Hematopoietic multipotent progenitor cell treated with erythropoietin and hydrocortisone succinate and interleukin-3 and kit ligand, for 17 days (in vitro differentiated cells): ENCODE measurements at places on chromosomes 4 and X.

GRCh38 chr4:85573270-85573669 lies 98.3 kb downstream of the ARHGAP24 start:
- DNase-seq, result no peak

DNA sequence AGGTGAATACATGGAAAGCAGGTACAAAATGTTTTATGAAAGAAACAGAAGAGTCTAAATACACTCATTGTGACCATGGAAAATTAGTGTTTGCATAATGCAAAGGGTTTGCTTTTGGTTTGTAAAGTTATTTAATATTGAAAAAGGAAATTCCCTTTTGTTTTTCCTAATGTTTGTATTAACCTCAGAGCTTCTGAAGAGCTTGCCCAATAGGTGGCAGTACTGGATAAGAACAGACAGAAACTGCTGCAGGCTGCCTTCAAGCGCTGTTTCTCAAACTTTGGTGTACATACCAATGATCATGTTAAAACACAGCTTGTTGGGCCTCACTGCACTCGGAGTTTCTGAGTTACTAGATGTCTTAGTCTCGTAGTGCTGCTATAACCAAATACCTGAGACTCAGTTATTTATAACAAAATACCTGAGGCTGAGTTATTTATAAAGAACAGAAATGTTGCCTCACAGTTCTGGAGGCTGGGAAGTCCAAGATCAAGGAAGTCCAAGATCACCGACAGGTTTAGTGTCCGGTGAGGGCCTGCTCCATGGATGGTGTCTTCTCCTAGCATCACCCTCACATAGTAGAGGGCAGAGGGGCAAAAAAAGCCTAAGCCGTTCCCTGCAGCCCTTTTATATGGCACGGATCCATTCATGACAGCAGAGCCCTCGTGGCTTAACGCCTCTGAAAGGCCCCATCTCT lies 54.2 kb downstream of the SUPT20HL2 start:
- peak; percentile 20 for DNase-seq

DNA sequence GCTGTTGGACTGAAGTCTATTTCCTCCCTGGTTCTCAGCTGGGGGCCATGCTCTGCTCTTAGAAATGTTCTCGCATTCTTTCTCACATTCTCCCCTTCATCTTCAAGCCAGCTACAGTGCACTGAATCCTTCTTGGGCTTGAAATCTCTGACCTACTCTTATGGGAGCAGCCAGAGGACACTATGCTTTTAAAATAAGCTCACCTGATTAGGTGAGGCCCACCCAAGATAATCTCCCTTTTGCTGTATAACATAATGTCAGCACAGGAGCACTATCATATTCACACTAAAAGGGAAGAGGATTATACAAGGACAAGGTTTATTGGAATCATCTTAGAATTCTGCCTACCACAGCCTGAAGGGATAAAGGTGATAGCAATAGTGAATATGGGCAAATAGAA lies 146.3 kb downstream of the ZNF674 start:
- no peak for DNase-seq

- DNase-seq, result no peak
These were observed 83.9 kb upstream of the CPEB2 start for GRCh38 chr4:14918336-14918735.

DNA sequence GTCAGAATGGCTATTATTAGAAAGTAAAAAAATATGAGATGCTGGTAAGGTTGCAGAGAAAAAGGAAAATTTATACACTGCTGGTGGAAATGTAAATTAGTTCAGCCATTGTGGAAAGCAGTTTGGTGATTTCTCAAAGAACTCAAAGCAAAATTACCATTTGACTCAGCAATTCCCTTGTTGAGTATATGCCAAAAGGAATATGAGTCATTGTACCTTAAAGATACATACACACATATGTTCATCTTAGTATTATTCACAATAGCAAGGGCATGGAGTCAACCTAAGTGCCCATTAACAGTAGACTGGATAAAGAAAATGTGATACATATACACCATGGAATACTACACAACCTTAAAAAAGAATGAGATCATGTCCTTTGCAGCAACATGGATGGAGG lies 148.2 kb downstream of the COMMD8 start:
- no peak for DNase-seq

GRCh38 chr4:71338846-71339593 lies at the start of gene SLC4A4:
SLC4A4 (plus strand) TSS chr4:71339020.
- DNase-seq, result no peak

- no peak for DNase-seq
These were observed 119.5 kb downstream of the ARSF start for GRCh38 chrX:3160756-3161155.

GRCh38 chr4:183255487-183255886 lies 64.6 kb downstream of the CLDN22 start:
- no peak for DNase-seq

GRCh38 chr4:167111622-167112021 lies 122.7 kb downstream of the SPOCK3 start:
- no peak for DNase-seq

DNA sequence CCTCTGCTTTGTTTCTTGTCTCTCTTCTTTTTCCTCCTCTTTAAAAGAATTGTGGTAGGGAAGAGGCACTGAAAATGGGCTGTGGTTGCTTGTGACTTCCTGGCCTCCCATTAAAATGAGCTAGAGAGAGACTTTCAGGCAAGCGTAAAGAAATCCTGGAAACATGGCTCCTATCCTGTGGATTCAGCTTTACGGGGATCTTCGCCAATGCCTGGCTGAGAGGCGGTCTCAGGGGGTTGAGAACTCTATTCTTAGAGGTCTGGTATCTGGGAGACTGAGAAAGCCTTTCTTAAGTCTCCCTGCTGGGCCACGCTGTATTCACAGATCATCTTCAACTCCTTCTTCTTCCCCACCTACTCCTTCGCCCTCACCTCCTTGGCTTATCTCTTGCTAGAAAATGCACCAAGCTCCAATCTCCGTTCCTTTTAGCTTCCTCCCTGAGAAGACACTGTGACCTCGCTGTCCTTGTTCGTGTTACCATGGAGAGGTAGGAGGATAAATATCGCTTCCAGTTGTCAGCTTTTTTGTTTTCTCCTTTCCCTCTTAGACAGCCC lies 542 bp upstream of the KLF8 start:
- DNase-seq, result no peak

DNA sequence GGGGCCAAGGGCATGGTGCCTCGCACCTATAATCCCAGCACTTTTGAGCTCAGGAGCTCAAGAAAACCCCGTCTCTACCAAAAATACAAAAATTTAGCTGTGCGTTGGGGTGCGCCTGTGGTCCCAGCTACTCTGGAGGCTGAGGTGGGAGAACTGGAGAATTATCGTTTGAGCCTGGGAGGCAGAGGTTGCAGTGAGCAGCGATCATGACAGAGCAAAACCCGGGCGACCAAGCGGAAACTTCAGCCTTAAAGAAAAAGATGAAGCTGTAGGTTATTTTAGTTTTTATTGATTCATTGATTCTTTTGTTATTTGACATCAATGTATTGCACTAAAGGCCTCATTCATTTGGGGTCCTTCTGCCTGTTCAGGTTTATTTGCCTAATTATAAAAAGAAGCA lies 5.4 kb downstream of the TMPRSS11F start:
- no peak for DNase-seq

GRCh38 chrX:50877310-50877709 lies 33.2 kb upstream of the BMP15 start:
- DNase-seq, result no peak

- no peak for DNase-seq
These were observed 107.6 kb downstream of the AMER1 start for GRCh38 chrX:64097891-64098290.

- peak; percentile 18 for DNase-seq
These were observed 48.7 kb downstream of the DDX60 start for GRCh38 chr4:168269896-168270295.

DNA sequence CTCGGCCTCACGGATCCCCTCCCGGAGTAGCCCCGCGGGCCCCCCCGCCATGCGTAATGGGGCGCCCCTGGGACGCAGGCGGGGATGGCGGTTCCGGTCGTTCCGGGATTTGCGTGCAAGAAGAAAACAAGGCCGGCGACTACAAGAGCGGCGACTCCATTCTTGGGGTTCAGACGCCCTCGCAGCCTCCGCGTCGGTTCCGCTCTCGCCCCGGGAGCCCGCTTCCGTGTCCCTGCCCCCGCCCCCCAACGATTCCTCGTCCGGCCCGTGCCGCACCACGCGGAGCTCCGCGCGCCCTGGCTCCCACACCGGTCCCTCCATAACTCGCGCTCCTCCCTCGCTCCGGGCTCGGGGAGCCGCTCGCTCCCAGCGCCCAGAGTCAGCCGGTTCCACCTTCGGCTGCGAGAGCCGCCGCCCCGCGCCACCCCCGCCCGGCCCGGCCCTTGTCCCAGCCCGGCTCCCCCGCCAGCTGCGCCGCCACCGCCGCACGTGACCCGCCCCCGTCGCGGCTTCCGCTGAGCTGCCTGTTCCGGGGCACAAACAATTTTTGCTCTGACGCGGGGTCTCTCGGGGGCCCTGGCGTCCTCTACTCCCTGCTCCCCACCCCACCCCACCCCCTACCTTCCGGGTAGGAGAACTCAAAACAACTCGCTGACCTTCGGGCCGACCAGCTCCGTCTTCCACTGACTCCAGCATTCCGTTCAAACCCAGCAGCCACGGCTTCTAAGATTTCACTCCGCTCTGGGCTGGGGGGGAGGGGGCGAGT lies 78.8 kb upstream of the BCOR start:
- no peak for DNase-seq

- no peak for DNase-seq
These were observed 85.5 kb upstream of the IQCM start for GRCh38 chr4:149901128-149901527.

- no peak for DNase-seq
These were observed 188.4 kb upstream of the ARX start for GRCh38 chrX:25204182-25204581.

- no peak for DNase-seq
These were observed 269.9 kb upstream of the FAT4 start for GRCh38 chr4:125044886-125045285.

DNA sequence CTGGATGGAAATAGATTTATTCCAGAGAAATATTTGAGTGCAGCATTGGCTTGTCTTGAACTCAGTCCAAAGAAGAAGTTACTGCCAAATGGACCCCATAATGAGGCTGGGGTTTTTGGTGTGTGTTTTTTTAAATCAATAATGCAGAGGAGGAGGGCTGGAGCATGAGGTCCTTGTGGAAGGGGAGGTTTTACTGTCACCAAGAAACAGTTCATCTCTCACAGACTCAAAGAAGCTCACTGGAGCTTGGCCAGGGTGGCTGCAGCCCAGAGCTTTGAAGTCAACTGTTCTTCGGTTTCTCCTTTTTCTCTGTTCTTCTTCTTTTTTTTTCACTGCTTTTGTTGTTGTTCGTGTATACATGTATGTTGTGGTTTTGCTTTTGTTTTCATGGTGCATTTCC lies 377.7 kb downstream of the FBXW7 start:
- DNase-seq, result no peak

- DNase-seq, result no peak
These were observed 93.5 kb downstream of the MGST2 start for GRCh38 chr4:139759097-139759496.

DNA sequence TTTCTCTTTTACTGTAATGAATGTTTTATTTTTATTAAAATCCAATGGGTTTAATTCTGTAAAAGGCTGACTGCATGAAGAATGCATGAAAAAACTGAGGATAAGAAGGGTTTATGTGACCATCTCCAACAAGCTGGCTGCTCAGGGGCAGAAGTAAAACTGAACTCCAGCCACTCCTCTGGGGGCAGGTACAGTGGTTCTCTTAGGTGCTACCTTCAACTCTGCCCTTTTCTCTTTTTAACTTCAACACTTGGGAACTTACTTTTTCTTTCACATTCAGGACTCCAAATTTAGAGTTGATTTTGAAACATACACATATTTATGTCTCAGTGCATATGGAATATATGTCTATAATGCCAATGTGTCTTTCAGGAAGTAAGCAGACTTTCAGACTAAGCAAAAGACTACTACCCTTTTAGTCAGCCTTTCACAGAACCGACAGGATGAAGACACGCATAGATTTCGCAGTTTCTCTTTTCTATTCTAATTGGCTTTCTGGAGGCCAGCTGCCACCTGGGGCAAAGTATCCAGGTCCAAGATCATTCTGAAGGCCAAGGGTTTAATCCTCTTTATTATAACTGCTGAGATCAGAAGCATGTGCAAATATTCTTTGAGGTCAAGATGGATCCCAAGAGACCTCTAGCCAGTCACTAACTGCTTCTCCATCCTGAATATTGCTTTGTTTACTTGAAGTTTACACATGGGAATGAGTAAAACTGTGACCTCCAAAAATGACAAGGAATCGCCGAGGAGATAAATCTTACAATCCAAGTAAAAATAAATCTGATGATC lies 30.7 kb downstream of the HS3ST1 start:
- DNase-seq, result no peak

GRCh38 chr4:123246085-123246484 lies 150.5 kb upstream of the SPRY1 start:
- DNase-seq, result no peak

DNA sequence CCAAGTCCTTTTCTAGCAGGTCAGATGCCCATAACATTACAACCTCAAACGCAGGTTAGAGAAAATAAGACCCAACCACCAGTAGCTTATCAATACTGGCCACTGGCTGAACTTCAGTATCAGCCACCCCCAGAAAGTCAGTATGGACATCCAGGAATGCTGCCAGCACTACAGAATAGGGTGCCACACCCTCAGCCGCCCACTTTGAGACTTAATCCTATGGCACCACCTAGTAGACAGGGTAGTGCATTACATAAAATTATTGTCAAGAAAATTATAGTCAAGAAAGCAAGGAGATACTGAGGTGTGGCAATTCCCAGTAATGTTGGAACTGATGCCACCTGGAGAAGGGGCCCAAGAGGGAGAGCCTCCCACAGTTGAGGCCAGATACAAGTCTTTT lies 19.9 kb upstream of the TRIM61 start:
- peak; percentile 74 for DNase-seq

- DNase-seq, result no peak
These were observed 488 bp downstream of the TBC1D25 start for GRCh38 chrX:48540028-48540375.

DNA sequence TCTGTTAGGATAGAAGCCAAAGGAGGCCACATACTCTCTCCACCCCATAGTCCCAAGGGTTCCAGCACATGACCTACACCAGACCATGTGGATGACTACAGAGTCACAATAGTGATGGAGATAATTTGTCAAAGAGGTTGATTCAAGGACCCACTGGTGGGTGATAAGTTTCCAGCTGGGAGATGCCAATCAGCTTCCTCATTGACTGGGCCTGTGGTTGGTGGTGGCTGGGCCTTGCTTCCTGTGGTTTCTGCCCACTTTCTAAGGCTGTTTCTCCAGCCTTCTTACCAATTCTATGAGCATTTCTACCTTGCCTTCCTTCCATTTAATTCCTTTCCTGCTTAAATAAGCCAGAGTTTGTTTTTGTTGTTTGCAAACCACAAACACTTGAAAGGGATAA lies 95.5 kb upstream of the CPEB2 start:
- no peak for DNase-seq
